ENCODE measurements at places on chromosomes 5 and 9.
A peak's percentile ranks its signal among the peaks of the same experiment; 100 is the strongest.

DNA sequence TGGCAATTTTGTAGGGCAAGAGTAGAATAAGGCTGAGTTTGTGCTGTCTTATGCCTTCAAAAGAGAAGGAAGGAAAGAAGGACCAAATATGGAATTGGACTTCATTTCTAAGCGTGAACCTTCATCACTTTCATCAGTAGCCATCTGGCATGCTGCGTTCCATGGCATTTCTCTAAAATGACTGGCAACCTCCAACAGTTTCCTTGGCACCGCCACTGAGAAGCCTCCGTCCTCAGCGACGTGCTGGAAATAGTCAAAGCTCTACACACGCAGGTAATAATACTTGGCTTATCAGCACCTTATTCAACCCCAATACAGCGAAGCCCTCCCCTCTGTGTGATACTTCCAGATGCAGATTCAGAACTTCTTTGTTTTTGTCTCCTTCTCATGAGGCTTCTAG, 169.7 kb upstream of the CD180 start:
- no peak for DNase-seq

DNA sequence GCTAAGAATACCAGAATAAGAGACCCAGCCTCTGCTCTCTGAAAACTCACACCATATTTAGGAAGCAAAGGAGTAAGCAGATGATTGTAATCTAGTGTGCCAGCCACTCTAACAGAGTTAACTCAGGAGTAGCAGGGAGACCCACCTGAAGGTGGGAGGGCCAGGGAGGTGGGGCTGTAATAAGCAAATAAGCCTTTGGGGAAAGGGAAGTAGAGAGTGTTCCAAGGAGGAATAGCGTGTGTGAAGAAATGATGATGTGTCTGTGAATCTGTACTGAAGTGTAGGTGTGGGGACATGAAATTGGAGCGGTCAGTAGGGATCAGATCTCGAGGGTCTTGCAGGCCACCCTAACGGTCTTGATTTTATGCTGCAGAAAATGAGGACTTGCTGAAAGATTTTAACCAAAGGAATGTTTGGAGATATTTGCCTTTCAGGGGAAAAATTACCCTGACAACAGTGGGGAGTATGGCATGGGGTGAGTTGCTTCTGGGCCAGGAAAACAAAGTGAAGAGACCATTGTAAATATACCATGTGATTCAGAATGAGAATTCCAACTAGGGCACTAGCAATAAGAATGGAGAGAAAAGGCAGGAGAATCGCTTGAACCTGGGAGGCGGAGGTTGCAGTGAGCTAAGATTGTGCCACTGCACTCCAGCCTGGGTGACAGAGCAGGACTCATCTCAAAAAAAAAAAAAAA, 44.1 kb upstream of the FSD1L start:
- DNase-seq: no peak

DNA sequence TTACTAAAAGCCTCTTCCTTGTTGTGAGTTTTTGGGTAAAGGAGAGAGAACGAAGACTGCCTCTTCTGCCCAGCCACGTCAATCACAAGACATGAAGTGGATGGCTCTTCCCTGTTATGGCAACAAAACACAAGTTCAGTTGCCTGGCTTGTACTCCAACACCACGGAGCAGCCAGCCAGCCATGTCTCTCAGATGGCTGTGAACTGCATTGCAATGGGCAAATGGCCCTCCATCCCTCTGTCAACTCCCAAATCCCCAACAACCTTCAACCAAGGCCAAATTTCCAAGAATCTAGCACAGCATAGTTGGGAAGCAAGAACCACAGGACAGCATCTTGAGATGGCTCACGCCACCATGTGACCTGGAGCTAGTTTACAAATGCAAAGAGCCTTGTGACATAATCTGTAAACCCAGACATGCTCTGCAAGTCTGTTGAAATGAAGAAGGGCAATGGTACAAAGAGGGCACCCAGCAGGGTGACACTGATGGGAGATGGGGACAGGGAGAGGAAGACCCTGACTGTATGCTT, 53.9 kb downstream of the ZNF366 start:
- peak; percentile 22 for DNase-seq

- DNase-seq: no peak
Measured at GRCh38 chr5:120091376-120091948, 372.6 kb upstream of the PRR16 start.

- DNase-seq: peak; percentile 92
Measured at GRCh38 chr9:95023217-95024003, 294.1 kb downstream of the FANCC start.

- peak; percentile 50 for DNase-seq
Measured at GRCh38 chr9:85045271-85045670, 375.7 kb downstream of the NTRK2 start.
